ENCODE measurements at places on chromosomes 4 and X.
A peak's percentile ranks its signal among the peaks of the same experiment; 100 is the strongest.

GRCh38 chr4:109649872-109650271, 53.4 kb downstream of the CASP6 start:
- no peak for DNase-seq

DNA sequence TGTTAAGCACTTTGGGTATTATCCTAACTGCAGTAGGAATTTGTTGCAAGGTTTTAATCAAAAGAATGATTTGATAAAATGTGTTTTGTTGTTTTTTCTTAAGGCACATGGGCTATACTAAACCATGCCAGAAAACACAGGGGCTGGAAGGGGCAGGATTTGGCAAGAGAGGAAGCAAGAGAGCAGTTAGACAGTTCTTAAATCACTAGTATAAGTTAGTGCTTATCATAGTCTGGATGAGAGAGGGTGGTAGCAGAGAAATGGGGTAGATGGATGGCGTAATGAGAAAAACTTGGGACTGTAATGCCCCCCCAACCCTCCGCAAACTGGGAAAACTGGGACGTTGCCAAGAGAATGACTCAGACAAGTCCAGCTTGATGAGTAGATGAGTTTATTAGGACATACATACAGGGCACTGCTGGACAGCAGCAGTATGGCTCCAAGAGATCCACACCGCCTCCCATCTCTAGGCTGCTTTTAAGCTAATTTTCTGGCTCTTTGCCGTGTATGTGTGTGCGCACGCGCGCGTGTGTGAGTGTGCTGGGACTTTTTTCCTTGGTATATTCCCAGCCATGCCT, 151.5 kb downstream of the PDLIM5 start:
- DNase-seq = no peak

DNA sequence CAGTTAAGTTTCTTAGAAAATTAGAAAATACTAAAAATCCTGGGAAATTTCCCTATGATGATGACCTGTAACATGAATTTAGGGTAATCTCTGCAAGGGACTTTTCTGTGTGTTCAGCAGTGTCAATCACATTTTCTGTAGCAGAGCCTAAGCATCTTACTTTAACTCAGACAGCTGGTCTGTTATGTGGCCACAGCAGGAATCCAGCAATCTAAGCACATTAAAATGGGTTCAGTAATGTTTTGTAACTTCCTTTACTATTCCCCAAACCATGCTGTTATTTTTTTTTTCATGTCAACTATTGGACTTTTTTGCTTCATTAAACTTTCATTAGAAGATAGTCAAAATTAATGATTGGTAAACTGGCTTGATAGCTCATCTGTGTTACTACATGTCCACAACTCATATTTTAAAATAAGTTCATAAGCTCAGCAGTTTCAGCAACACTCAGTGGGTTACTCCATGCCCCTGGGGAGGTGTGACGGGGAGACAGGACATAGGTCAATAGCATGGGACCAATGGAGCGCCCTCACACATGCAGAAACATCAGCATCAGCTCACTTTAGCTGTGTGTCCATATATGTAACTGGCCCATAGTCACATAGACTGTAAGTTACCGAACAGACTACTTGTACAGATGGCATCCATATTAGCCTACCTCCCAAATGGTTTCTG, 168.0 kb upstream of the PACRGL start:
- no peak for DNase-seq

GRCh38 chrX:8632924-8633323, 99.0 kb downstream of the ANOS1 start:
- no peak for DNase-seq

- no peak for DNase-seq
These were observed 19.4 kb upstream of the SMIM31 start for GRCh38 chr4:164734484-164734883.

- no peak for DNase-seq
These were observed 18.2 kb downstream of the SH3RF1 start for GRCh38 chr4:169252339-169253112.

- DNase-seq = no peak
These were observed 75.6 kb downstream of the CCNG2 start for GRCh38 chr4:77232653-77233052.

DNA sequence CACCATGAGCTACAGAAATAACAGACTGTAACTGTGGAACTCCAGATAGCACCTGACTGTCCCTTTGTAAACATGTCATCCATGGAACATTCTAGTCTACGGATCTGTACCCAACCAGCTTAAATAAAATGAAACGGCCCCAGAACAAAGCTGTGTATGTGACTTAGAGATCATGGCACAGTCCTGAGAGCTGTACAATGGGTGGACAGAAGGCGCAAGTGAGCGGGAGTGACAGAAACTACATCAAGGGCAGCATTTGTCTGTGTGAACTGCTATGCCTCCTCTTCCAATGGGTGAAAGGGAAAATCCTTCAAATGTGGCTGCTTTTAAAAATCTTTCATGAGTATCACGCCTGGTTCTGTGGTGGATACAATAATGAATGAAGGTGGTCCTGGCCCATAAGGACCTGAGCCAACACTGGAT, 72.5 kb downstream of the FAT1 start:
- no peak for DNase-seq

DNA sequence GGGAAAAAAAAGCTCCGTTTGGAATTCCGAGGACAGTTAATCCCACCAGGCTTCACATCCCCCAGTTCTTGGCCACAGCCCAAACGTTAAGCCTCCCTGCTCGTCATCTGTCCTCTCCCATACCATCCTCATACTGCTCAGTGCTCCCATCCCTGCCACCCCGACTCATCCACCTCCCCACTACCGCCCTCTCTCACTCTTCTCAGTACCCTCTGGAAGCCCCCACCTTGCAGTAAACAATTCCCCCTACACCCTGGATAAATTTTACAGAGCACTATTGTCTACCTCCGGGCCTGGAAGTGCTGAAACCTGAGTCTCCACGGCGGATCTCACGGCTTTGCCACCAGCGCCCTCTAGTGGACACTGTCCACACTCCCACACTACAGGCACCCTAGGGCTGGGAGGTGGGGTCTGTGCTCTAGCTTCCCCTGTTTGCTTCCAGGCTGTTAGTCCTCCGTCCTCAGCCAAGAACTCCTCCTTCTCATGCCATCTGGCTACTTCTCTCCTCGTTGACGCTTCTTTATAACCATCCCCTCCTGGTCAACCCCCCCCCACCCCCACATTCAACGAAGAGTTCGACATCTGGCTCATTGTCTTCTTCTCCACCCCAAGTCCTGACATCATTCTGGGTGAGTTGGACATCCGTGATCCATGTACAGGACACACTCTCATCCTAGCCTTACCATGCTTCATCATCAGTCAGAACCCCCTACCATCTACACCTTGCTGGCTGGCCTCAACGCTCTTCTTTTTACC, 54.5 kb downstream of the RTL9 start:
- DNase-seq = peak; percentile 45

DNA sequence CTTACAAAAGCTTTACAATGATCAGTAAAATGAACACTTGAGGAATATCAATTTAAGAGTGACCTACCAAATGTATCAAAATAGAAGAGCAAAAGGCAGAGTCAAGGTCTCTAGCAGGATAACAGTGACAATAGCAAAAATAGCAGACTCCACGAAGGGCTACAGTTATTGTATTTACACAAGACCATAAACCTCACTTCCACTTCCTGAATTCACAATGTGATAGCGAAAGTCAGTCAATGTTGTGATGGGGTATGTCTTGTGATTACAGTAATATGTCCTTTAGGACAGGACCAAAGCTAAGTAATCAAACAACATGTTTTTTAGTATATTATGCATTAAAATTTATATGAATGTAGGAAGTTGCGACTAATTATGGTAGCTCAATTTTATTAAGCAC, 139.6 kb downstream of the IQCM start:
- DNase-seq = no peak

DNA sequence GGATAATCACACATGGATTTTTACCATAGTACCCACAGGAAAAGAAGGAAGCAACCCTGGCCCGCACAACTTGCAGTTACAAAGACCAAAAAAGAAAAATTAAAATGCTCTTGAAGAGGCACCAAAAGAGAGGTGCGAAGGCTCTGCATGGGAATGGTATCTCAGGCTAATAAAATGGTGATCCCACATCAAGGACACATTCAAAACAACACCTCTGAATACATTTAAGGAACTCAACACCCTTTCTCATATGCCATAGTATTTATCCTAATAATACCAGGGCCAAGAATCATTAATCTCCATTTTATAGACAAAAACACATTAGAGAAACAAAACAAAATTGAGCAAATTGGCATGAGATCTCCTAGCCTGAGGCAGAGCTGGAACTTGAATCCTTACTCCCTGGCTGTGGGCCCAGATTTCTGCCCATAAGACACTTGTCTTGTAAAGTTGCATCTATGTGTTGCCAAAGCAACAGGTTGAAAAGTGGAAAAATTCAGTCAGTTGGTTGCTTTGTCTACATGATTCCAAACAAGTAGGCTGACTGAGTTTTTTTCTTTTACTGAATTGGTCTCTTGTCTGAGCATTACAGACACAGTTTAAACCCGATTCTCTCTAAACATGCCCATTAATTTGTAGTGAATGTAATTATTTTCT, 33.5 kb downstream of the GUCY2F start:
- DNase-seq = no peak

DNA sequence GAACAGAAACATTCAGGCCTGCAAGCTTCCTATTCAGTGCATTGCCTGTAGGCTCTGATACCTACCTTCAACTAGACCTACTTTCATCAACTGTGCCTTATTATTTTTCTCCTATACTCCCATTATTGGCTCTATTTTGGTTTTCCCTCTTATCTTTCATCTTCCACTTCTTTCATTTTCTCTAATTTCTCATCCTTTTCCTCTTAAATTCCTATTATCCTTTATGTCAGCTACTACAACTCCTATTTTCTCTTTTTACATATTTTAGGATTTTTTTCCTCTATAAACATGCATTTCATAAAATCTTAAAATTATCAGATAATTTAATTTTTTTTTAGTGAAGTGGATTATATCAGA, 61.6 kb upstream of the PRDM8 start:
- DNase-seq = no peak

- DNase-seq = no peak
These were observed 2.2 kb downstream of the TMEM47 start for GRCh38 chrX:34654696-34655490.

DNA sequence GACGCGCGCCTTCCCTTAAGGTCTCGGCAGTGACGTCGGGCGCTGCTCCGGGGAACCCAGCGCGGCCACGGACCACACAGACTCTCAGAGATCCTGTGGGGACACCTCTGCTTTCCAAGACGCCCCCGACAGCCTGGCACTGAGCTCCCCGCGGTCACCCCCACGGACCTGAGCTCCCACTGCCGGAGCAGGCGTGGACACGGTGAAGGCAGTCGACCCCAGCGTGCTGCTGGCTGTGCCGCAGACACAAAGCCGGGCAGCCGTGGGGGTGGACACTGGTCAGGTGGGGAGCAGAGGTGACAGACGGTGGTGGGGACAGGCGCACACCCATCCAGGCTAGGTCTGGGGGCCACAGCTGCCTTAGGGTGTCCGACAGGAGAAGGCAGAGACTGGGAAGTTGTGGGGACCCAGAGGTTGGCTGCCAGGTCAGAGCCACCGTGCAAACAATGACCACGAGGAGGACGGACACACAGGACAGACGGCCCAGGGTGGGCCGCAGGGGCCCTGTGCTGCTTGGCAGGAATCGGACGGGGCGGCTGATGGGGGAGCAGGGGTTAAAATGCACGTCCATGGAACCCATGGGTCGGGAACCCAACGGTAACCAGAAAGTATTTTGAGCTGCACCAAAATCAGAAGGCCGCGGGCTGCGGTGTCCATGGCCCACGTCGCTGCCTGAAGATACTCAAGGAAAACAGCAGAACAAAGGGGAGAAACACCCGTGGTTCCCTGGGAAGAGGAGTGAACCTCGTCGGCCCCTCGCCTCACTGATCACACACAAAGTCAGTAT, 16.6 kb upstream of the GTPBP6 start:
- no peak for DNase-seq

DNA sequence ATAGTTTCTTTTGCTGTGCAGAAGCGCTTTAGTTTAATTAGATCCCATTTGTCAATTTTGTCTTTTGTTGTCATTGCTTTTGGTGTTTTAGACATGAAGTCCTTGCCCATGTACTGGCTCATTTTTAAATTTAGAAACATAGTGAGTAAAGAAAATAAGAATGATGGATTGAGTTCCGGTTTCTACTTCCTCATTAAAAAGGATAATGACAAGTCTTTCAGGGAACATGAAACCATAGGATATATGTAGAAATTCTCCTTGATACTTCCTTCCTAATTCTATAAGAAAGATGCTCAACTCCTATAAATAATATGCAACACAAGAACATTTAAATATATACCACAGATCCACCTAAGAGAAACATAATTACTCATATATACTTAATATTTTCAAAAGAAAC, 240.9 kb downstream of the BANK1 start:
- DNase-seq = no peak

DNA sequence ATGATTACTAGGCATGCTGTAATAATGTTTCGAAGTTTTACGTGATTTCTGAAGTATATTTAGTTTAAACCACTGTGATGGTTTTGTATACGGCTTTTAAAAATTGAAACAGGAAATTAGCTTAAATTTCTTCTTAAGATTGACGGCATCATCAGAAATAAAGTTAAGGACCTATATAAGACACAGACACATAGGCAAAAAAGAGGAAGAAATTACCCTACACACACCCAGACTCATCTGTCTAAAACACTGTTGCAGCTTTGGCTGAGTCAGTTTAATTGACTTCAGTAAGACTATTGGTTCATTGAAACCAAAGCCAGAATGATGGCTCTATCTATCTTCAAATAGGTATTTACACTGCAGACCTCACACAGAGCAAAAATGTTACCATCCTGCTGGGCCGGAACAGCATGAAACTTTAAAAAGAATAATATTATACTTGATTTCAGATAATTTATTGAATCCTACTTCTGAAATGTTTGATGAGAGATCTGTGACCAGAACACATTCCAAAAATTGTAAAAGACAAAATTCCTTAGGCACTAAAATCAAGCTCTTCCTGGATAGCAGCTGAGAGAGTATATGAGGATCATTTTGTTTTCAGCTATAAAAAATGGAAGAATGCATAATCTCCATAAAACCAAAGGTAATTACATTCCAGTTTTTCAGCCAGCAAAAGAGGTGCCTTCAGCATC, 4.5 kb downstream of the HHIP start:
- DNase-seq = no peak

DNA sequence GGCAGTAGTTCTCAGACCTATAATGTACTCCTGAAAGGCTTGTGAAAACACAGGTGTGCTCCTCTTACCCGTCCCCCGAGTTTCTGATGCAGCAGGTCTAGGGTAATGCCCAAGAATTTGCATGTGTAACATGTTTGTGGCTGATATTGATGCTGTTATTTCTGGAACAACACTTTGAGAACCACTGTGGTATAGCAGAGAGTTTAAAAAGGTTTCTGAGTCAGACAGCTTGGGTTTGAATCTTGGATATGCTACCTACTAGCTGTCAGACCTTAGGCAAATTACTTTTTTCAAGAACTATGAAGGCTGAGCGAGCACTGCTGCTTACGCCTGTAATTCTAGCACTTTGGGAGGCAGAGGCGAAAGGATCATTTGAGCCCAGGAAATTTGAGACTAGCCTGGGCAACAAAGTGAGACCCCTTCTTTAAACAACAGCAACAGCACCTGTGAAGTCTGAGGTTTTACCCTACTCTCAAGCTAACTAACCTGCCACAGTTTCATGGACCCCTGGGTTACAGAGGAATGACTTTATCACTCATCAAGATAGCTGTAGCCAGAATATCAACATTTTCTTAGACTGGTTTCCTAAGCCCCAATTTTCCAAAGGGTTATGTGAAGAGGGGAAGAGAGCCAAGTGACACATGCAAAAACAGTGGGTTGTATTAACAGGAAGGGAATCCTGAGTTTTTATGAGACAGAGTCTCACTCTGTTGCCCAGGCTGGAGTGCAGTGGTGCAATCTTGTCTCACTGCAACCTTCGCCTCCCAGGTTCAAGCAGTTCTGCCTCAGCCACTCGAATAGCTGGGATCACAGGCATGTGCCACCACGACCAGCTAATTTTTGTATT, 5.1 kb downstream of the AFF1 start:
- no peak for DNase-seq
